ENCODE measurements at places on chromosomes 1 and 21.

- DNase-seq, result no peak
Observed at GRCh38 chr1:7582460-7582972, 188.6 kb upstream of the VAMP3 start.

- no peak for DNase-seq
Observed at GRCh38 chr1:168636642-168637111, 60.3 kb downstream of the XCL1 start.

DNA sequence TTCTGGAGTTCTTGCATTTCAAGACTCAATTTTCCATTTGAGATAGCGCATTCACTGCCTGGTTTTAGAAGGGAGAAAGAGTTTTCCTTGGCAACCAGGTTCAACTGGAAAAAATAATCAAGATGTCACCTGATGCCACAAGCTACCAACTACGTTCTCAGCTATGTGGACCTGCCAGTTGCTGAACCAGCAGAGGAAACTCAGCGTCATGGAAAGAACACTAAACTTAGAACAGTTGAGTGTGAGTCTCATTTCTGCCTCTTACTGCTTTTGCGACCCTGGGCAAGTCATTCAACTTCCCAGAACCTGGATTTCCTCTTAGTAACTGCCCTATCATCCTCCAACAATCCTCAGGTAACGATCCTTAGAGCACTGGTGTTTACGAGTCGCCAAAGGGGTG lies 373.0 kb upstream of the ESRRG start:
- DNase-seq, result no peak

GRCh38 chr1:97160818-97161217 lies 439.2 kb downstream of the PTBP2 start:
- DNase-seq, result no peak

DNA sequence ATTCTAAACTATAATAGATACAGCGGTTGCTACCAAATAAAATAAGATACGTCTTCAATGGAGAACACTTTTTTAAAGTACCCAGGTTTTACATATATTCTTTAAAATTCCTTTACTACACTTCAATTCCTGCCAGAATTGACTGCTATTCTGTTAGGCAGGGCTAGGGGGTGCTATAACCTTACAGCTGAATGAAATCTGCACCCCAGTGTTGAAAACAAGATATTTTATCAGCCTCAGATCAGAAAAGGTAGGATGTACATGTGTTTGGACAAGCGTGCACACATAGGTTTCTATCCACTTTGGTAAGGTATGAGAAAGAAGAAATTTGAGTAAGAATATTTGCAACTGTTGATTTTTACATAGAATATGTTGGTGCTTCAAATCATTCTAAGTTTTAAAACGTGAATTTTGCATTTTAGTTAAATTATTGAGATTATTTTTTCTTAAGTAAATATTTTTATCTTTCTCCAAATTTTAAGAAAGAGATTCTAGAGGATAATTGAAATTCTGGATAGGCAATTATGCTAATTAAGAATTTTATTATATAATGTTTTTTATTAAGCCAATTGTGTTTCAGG lies 490.8 kb upstream of the ADGRL4 start:
- DNase-seq, result no peak

- no peak for DNase-seq
Observed at GRCh38 chr1:245168906-245169305, 14.1 kb downstream of the KIF26B start.

DNA sequence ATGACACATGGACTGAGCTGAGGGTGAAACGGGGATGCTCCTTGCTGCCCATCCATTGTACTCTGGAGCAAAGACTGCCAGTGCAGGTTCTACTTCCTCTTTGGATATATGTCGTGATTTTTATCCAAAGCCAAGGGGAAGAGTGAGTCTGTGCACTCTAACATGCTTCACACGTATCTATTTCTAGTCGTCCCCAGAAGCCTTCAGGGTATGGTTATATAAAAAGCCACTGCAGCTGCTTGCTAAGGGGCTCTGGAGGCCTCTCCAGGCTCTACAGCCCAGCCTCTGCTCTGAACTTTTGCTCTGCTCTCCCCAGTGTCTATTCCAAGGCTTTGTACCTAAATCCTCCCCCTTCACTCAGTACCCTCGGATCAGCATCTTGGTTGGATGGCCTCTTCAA lies 20.1 kb downstream of the PAFAH2 start:
- no peak for DNase-seq

GRCh38 chr1:199684686-199685273 lies 342.7 kb upstream of the NR5A2 start:
- peak; percentile 9 for DNase-seq

DNA sequence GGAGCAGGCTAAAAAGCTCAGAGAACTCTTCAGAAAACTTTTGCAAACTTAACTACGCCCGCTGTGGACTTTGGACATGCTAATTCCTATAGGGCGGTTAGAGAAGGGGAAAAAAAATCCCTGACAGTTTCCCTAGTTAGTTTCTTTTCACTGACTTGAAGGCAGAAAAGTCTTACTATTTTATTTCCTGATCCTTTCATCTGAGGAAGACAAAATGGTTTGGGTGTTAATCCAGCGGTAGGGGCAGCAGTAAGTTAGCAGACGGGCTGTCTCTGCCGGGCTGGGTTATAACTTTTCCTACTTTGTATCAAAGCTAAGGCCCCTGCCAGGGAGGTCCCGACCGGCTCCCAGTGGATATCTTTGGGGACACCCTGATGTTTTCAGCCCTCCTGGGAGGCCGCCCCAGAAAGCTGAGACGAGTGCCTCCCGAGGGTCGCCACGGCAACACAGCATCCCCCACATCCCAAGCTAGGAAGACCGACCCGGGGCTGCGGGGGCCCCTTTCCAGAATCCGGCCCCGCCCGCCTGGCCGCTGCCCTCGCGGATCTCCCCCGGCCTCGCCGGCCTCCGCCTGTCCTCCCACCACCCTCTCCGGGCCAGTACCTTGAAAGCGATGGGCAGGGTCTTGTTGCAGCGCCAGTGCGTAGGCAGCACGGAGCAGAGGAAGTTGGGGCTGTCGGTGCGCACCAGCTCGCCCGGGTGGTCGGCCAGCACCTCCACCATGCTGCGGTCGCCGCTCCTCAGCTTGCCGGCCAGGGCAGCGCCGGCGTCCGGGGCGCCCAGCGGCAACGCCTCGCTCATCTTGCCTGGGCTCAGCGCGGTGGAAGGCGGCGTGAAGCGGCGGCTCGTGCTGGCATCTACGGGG lies 162.6 kb downstream of the RUNX1 start:
- no peak for DNase-seq

GRCh38 chr1:192546596-192547190 lies 28.9 kb upstream of the RGS1 start:
- no peak for DNase-seq

- DNase-seq, result no peak
Observed at GRCh38 chr1:17976854-17977253, 130.7 kb upstream of the IGSF21 start.

GRCh38 chr1:113681596-113682337 lies 77.5 kb downstream of the PHTF1 start:
- no peak for DNase-seq

GRCh38 chr1:204947338-204947737 lies 76.7 kb downstream of the NFASC start:
- no peak for DNase-seq

DNA sequence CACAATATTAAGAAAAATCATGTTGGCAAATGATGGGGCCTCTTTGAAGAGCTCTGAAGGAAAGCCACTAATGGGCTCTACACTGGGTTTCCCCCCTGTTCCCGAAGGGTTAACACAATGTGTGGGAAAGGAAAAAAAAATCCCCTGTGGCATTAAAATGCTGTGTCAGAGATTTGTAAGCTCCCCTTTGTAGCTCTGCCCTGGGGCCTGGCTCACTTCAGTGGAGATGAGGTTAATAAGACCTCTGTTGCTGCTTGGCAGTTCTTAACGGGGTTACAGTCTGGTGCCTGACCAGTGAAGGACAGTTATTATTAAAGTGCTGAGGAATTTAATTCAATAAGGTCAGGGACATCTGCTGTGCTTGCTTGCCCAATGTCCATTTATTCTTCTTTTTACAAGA lies 129.7 kb upstream of the UBE2U start:
- DNase-seq, result no peak

GRCh38 chr21:42374864-42375499 lies 8.6 kb upstream of the TFF1 start:
- no peak for DNase-seq

DNA sequence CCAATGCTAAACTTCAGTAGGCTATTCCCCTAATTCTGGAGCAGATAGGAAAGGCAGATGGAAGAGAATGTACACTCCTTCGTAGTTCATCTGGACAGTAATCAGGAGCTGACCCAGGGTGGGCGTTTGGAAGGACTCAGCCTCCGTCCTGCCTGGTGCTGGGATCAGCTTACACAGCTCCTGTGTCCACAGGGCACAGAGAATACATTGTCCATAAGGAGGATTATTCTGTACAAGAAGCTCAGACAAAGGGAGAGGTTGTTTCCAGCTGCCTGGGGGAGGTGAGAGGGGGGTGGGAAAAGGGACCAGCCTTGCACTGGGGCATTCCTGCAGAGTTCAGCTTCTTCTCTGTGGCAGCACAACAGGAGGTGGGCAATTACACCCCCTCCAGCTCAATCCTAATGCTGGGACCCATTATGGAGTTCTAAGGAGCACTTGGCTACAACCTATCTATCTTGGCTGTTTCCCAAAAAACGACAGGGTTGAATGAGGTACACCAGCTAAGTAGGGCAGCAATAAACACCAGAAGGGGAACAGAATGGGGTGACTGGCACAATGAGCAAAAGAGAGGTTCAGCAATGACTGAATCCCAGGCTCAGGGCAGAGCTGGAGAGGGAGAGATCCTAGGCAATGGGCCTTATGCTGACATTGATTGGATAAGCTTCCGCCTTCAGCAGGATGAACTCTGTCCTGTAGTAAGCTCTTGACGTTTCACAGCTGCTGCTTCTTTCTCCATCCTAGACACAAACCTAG lies 7.4 kb downstream of the MED8 start:
- DNase-seq, result no peak

DNA sequence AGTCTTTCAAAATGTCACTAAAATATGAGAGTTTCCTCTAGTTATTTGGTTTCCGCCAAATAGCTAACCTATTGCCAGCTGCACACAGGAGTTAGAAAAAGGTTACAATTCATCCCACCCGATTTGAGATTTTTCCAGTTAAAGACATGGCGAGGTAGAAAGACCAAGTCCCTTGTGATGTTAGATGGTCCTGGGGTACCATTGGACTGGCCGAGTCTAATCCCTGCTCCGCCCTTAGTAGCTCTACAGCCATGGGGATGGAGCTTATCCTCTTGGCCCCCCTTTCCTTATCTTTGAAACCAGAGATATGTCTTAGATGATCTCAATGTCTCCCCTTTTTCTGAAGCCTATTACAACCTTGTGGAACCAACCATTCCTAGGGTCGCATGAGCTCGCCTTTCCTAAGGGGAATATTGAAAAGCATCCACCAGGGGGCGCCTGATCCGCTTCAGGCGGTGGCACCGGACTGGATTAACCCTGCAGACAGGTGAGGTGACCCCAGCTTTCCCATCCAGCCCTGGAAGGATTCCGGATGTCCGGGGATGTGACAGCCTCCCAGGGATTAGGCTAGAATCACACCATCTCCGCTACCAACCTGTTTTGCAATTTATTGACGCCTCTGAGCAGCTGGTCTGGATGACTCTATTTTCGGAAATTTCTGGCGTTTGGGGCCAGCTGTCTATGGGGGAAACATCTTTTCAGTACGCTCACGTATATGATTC lies 68.3 kb upstream of the SIM2 start:
- DNase-seq, result peak; percentile 60

GRCh38 chr1:101175466-101175865 lies 61.4 kb upstream of the S1PR1 start:
- DNase-seq, result no peak

DNA sequence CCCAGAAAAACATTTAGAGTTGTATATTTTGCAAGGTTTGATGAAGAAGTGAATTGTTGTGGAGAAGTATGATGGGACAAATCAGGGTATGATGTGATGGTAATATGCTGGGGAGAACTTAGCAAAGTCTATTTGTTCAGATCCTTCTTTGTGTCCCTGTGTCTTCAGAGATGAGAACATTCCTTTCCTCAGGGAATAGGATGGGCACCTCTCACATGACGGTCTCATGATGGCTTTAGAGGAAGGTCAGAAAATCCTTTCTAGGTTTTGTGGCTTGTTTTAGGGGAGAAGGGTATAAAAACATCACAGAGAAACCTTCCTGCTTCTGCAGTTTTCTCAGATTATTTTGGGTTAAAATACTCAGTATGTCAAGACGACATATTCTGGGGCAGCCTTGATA lies 171.3 kb upstream of the NRIP1 start:
- DNase-seq, result no peak

DNA sequence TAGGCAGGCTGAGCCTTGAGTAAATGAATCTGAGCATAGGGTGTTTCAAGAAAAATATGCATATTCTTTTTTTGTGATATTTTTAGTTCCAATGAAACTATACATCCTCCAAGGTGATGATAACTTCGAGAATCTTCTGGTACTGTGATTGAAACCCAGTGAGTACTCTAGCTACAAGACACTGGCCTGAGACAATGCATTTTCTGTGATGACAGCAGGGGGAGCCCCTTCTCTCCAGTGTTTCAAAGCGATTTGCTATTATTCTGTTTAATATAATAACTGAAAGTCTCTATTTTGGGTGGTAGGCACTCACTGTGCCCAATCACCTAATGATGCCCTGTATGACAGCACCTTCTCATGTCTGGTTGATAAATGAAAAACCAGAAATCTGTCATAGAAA lies 12.1 kb downstream of the IRF2BP2 start:
- no peak for DNase-seq

DNA sequence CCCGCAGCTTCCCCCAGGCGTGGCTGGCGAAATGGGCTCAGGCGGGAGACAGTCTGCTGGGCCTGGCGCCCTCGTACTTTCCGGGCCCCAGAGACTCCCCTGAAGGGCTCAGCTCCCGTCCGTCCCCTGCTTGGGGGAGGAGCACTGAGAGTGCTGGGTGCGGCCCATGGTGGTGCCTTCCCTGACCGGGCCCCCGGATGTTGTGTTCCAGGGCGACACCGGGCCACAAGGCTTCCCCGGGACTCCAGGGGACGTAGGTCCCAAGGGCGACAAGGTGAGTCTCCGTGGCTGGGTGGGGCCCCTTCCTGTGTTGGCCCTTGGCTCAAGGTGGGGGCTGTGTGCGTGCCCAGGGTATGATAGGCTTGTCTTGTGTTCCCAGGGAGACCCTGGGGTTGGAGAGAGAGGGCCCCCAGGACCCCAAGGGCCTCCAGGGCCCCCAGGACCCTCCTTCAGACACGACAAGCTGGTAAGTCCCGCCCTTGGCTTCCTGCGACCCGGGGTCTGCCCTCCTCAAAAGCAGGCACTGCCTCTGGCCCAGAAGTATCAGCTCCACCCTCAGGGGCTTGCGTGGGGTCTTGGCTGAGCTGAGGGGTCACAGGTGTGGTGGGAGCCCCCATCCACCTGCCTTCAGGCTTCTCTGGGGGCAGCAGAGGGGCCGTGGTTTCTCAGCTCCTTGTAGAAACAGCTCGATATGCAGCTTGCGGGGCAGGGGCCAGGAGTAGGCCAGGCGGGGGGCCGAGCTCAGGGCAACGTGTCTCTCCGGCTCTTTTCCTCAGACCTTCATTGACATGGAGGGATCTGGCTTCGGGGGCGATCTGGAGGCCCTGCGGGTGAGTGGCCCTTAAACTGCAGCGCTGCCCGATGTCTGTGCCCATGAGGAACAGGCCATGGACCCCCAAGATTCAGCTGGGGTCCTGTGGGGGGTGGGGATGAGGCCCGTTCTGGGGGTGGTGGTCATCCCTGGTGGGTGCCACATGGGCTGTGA lies 62.3 kb downstream of the SLC19A1 start:
- DNase-seq, result no peak

- no peak for DNase-seq
Observed at GRCh38 chr1:117629625-117630422, 24.0 kb downstream of the TENT5C start.

Data from activated T-cell treated with anti-CD3 and anti-CD28 coated beads for 24 hours (primary cell).